Posterior vena cava (tissue), 2 donors: ENCODE measurements at places on chromosomes 3 and 15.

GRCh38 chr3:142120707-142121106, 28.6 kb downstream of the TFDP2 start:
- no peak for DNase-seq

DNA sequence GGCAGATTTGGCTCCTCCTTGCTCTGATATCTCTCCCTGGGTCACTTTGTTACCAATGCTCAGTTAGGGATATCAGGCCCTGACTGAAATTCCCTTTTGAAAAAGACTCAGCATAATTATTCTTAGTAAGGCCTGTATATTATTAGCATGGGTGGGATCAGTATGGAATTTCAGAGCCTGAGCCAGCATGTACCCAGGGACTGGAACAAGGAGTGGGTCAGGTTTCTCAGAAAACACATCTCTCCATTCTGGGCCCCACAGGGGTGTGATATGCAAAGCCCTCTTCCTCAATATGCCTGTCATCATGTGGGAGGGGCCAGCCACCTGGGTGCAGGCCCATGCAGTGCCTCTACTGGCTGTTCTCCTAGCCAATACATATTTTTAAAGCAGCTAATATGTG, 423.2 kb downstream of the EPHB1 start:
- DNase-seq = no peak

- no peak for DNase-seq
Observed at GRCh38 chr15:96217983-96218382, 112.5 kb upstream of the NR2F2 start.

DNA sequence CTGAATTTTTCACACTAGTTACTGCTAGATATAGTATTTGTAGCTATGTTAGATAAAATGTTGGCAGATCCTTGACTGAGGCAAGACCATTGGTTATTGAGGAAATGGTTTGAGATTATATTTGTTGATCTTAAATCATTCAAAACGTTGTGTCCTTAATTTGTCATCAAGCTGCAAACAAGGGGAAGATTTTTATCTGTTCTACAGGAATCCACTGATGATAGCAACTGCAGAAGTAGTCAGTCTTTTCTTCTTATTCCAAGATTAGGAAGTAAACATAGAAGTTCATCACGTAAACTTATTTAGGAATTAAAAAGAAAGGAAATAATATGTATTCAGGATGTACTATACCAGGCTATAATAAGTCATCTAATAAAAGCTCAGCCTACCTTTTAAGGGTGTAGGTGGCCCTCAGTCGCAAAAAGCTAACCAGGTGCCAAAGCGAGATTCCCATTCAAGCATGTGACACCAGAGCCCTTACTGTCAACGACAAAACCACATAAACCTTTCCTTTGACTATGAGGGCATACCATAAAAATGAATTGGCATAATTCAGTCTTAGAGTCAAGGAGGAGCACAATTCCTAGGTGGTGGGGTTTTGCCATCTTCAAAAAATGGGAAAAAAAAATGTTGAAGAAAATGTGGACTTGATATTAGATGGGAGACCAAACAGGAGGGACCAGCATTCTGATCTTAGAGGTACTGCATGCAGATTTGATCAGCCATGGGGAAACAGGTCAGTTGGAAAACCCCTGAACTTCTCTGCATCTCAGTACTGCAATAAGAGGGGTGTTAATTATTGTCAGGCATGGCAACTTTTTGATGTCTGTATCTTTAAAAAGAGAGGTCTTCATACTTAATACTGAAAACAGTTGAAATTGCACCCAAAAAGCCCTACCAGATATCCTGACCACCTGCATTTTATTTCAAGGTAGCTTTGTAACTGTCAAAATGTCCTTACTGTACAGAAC, 212.5 kb upstream of the UBE2E1 start:
- no peak for DNase-seq

DNA sequence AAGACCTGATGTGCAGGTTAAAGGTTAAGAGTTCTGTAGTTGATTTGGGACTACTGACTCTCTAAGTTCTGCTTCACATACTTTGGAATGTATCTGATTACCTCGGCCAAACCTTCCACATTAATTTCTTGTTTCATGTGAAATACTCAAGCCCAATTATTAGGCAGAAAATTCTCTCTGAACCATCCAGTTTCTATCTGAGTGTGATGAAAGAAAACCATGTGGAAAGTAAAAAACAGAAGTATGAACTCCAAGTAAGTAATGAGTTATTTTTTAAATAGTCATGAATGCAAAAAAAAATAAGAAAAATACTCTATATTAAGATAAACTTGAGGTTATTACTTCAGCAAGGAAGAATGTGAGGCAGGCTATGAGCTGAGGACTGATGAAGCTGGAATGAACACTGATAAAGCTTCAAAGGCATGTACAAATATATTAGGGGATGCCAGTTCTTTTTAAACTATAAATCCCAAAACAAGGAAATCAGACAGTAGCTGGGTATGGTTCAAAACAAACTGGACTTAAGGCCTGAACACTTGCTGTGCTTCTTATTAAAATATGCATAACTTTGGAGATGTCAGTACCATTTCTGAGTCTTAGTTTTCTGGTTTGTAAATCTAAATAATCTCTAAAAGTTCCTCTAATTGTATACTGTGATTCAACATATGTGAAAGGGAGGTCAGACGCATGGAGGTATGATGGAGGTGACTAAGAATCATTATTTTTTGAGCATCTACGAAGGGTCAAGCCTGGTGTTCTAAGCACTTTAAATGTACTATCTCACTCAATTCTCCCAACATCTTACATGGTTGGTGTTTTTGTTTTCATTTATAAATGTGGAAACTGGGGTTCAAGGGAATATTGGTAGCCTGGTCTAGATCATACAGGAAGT, 59.6 kb downstream of the COL6A6 start:
- no peak for DNase-seq
